ENCODE measurements at places on chromosomes 2 and 18. TPM values are rescaled to one million over a fixed set of nuclear protein-coding genes. Genes with fewer than 3 reads are reported as not detected.

DNA sequence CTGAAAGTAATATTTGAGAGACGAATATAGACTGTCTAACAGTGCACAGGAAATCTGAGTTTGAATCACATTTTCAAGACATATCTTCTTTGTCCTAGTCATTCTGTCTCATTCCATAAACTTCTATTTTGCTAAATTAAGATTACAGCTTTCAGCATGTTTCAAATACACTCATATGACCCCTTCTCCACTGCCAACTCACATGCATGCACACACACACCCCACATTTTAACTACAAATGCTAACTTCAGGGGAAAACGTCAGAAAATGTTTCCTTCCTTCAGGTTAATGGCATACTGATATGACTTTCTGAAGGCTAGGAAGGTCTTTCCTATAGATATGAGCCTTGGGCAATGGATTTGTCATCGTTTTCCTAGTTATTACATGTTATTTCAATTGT, 373.7 kb downstream of the RBM43 start:
- peak; percentile 5 for DNase-seq

DNA sequence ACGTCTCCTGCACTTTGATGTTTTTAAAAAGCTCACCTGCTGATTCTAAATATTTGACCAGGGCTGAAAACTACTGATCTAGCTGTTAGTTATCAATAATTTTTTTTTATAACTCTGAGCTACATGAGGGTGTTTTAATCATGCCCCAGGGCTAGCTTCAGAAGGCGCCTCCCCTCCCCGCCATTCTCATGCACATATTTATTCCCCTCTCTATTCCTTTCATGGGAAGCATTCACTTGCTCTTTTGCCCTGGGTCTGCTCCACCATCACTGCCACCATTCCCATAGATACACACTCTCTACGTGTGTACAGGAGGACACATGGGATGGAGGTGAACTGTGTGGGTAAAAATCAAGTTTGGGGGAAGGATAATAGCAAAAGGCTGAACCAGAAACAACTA, 101.0 kb downstream of the PLA2R1 start:
- DNase-seq, result no peak

Gene LRP2
- not detected for polyA plus RNA-seq

Gene GALNT5
- not detected for polyA plus RNA-seq

Gene INPP1
- polyA plus RNA-seq, result 10.6 TPM

All from endothelial cell of umbilical vein (primary cell).